Esophagus squamous epithelium (tissue), 5 donors: ENCODE measurements at places on chromosomes 7 and 10. TPM values are rescaled to one million over a fixed set of nuclear protein-coding genes. Genes with fewer than 3 reads are reported as not detected.

- no peak for DNase-seq
These were observed 85.1 kb upstream of the FAM20C start for GRCh38 chr7:107233-107632.

- no peak for DNase-seq
These were observed 55.3 kb upstream of the OPN4 start for GRCh38 chr10:86599041-86599440.

- no peak for DNase-seq
These were observed 159.8 kb upstream of the MTPN start for GRCh38 chr7:136136906-136137454.

DNA sequence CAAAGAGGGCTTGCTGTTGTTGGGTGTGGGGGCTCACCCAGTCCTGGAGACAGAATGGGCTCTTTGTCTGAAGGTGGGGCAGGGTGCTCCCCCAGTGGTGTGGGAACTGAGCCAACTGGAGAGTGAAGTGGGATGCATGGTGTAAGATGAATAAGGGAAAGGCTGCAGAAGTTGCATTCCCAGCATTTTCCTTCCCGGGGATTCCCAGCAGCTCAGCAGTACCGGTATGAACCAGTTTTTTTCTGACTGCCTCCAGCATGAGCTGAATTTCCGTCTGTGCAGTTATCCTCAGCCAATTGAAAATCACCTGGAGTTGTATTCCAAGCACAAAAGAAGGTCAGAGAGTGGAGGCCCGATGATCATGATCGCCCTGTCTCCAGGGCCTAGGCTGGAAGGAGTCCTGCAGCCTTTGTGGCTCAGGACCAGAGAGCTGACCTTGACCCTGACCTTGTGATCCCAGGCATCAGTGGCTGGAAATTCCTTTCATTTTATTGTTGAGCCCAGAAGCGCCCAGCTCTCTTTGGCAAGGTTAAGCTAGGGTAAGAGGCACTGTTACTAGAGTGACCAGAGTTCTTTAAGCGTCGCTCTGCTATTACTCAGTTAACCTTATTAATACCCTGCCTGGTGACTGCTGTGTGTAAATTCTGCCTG, 33.4 kb downstream of the OGDH start:
- no peak for DNase-seq

FHIP2A gene
- total RNA-seq, result 9.0 TPM

ARHGEF35 gene
- total RNA-seq, result 14.5 TPM

TWIST1 gene
- not detected for total RNA-seq
